ENCODE measurements at places on chromosomes 2 and 18.

DNA sequence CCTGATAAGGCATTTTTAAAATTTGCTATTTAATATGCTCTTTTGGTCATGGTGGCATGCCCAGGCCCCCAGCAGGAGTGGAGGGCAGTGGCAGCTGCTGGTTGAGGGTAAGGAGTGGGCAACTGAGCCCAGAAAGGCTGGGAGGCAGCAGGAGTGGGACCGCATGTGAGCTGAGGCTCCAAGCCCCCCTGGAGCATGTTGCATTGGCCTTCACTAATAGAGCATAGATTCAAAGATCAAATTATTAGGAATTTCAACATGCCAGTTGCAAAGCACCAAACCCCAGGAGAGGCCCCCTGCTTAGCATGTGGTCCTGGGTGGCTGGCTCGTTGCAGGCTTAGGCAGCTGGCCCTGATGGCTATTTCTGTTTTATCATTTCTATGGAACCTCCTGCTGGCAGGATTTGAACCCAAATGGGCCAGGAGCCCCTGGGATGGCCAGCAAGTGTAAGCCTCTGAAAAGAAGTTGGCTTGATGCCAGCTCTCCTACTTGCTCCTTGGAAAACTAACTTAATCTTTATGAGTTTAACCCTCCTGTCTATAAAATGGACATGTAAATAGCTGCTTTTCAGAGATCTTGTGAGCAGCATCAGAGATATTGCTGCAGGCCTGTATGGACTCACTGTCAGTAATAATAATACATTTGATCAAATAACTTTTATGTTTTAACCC is 42.1 kb upstream of the TMEM131 start:
- DNase-seq, result no peak

GRCh38 chr2:17322461-17322860 is 195.8 kb downstream of the RAD51AP2 start:
- DNase-seq, result no peak

DNA sequence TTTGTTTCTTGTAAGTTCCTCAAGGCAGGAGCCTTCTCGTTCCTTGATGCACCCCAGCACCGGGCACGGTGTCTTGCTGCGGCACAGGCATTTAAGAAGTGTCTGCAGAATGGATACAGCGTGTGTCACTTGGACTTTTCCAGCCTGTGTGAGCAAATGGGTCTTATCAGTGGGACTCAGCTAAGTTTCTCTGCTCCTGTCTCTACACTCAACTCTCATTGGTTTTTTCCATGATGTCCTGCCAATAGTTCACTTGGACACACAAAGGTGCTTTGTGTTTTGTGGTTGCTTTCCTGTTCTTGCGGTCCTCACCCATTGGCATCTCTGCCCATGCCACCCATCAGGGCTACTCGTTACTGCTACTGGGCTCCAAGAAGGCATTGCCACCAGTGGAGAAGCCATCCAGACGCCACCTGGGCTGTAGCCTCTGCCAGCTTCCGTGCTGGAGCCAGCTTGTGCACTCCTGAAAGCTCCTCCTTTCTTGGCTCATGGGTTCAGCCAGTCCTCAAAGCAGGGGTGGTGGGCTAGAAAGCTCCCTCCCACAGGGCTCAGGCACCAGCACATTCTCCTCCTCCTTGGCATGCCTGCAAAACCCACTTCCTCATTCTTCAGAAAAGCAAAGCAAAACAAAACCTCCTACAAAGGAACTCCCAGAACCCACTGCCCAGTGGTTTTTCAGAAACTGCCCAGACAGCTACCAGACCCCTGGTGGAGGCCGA is 41.4 kb downstream of the IL1R2 start:
- no peak for DNase-seq

DNA sequence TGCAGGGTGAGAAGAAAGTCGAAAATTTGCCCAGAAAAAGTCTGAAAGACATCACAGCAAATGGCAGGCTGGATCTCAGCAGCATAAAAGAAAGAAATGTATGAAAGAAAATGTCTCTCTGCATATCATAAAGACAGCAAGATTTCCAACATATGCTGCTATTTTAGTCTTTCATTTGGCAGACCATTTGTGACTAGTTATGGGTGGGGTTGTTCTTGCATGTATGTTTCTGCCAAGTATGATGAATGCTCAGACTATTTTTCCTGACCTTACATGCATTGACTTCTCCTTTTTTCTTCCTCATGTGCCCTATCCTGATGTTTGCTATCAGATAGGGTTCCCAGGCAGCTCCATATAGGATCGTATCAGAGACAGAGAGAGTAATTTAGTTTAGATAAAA is 58.5 kb upstream of the PARD3B start:
- DNase-seq, result no peak

- no peak for DNase-seq
Measured at GRCh38 chr18:2223449-2223848, 347.9 kb downstream of the METTL4 start.

GRCh38 chr2:100960688-100961087 is 41.4 kb upstream of the RPL31 start:
- no peak for DNase-seq

GRCh38 chr2:31319406-31320175 is 85.6 kb downstream of the EHD3 start:
- no peak for DNase-seq

GRCh38 chr2:102010902-102011301 is 19.1 kb downstream of the IL1R2 start:
- no peak for DNase-seq

- no peak for DNase-seq
Measured at GRCh38 chr2:189076120-189076519, 101.9 kb downstream of the COL3A1 start.

DNA sequence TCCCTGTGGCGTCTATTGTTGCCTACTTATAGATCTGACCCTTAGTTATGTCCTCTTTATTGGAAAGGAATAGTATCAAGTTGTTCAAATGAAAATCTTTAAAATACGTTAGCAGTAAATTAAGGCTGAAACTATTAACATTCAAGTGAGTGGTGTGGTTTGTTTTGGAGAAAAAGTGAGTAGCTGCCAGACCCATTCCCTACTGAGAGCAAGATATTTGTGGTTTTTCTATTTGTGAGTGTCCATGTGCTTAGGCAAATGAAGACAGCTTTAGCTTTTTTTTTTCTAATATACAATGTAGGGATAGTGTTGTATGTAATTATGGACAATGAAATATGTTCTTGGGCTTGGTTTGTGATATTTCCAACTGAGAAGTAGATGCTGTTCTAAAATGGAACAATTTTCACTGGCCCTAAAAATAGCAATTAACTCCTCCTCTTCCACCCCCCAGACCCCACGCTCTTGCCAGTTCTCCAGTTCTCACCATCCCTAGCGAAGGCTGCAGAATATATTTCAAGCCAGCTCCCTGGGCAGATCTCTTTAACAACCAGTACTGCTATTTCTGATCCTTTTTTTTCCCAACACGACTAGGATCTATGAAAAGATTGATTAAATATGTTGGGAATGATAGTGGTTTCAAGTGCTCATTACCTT is 83.1 kb downstream of the CCDC85A start:
- no peak for DNase-seq

GRCh38 chr2:170145191-170145590 is 32.8 kb upstream of the MYO3B start:
- no peak for DNase-seq

- no peak for DNase-seq
Measured at GRCh38 chr18:25544546-25545287, 192.8 kb upstream of the ZNF521 start.
